Colonic mucosa (tissue), 4 donors: ENCODE measurements at places on chromosomes 12 and 14. TPM values are rescaled to one million over a fixed set of nuclear protein-coding genes. Genes with fewer than 3 reads are reported as not detected.
A peak's percentile ranks its signal among the peaks of the same experiment; 100 is the strongest.

DNA sequence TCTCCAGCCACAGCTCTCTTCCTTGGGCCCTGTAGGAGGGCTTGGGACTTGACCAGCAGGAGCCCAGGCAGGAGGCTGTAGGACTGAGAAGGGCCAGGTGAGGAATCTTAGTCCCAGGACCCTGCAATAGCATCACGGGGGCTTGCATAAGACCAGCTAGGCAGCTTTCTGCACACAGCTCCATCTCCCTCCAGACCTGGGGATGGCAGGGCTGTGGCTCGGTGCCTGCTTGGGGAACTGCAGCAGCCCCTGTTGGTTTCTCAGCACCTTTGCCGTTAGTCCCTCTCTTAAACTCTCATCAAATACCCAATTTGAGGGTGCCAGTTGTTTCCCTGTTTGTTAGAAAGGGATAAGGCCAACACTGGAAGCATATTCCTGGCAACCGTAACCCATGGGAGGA lies 14.3 kb downstream of the DIO3 start:
- DNase-seq = no peak
- no peak overlapping the region for H3K27ac ChIP-seq
- H3K4me1 ChIP-seq = no peaks in the 10 kb centered on the region
- no peaks in the 10 kb centered on the region for H3K27me3 ChIP-seq
- no peak overlapping the region for H3K4me3 ChIP-seq

DNA sequence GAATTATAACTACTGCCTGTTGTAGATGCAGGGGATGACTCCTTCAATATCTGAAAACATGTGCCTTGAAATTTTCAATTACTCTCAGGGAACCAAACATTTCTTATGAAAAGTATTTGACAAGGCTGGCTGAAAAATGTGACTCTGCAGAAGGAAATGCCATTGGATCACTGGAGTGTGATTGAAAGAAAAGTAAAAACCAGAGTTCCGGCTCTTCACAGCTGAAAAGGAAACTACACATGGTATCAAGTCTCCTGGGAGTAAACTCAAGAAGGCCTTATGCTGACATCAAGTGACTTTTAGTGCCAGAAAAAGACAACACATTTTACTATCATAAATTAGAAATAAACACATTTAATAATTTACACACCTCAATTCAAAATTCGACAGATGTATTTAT lies 693.0 kb downstream of the LRFN5 start:
- H3K36me3 ChIP-seq = no peaks in the 10 kb centered on the region
- H3K27me3 ChIP-seq = no peaks in the 10 kb centered on the region
- H3K4me1 ChIP-seq = no peaks in the 10 kb centered on the region
- H3K27ac ChIP-seq = no peak overlapping the region
- H3K4me3 ChIP-seq = no peak overlapping the region
- DNase-seq = no peak

DNA sequence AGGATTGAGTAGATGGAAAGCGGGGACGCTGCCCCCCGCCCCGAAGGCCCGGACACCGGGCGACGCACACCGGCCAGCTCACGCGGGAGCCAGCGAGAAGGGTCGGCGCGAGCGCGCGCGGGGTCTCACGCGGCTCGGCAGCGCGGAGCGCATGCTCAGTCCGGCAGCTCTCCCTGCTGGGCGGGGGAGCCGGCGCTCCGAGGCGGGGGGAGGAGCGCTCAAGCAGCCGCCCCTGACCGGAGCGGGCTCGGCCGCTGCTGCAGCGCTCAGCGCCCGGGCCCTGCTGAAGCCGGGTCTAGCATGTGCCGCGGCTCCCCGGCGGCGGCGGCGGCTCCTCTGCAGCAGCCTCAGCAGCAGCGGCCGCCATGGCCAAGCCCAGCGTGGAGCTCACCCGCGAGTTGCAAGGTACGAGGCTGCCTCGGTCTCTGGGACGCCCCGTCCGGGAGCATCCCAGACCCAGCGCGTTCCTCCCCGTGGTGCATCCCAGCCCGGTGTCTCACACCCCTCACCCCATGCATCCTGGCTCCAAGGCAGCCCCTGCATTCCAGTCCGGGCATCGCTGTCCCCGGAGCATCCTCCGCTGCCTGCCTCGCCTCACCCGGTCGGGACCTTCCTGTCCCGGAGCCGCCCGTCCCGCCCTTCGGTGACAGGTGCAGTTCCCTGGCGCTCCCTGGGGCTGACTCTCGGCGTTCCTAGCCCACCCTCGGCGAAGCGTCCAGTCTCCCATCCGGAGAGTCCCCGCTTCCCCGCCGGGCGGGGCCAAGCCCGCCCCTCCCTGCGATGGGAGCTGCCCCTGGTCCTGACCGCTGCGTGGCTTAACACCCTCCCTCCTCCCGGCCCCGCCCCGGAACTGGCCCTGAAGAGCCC lies at the start of gene CARMIL3:
CARMIL3 (plus strand) TSS at position 221 of the 867 bp plus-strand sequence; CDS start at position 366, 145 bp downstream.
- peaks cover 5% of the 10 kb centered on the region for H3K27me3 ChIP-seq
- H3K4me1 ChIP-seq = no peaks in the 10 kb centered on the region
- H3K27ac ChIP-seq = no peak within 1 kb of the TSS
- peak; percentile 82 for DNase-seq
- H3K4me3 ChIP-seq = peak within 1 kb of the TSS; percentile 52

DNA sequence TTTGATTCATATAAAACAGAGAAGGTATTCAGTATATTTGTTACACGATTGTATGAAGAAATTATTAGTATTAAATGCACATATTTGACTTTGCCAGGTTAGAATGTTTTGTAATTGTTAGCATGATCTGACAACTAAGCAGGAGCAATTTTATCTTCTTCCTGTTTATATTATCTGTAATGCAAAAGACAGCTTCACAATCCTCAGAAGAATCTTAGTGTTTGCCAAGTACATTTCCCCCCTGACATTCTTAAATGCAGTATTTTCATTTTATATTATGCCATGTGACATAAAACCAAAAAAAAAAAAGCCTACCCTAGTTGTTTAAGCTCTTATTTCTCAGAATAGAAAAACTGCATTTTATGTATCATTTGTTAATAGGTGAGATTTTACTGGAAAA lies 469.4 kb downstream of the FOXG1 start:
- H3K27ac ChIP-seq = no peak overlapping the region
- H3K4me3 ChIP-seq = no peak overlapping the region
- H3K27me3 ChIP-seq = no peaks in the 10 kb centered on the region
- no peak for DNase-seq
- H3K4me1 ChIP-seq = no peaks in the 10 kb centered on the region
- H3K36me3 ChIP-seq = no peaks in the 10 kb centered on the region

The IFNG-AS1 gene
- not detected for total RNA-seq

DNA sequence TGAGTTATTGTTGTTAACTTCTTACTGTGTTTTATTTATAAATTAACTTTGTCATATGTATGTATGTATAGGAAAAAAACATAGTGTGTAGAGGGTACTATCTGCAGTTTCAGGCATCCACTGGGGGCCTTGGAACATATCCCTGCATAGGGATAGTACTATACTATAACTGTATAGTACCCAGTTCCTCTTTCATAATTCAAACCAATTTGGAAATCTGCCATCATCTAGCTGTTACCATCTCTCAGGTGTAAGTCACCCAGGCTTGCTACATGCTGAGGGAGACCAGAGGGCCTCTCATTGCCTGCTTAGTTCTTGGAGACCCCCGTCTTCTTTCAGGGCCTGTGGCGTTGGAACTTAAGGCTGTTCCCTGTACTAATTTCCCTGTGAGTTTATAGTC lies 12.9 kb upstream of the DCD start:
- H3K4me3 ChIP-seq = no peak overlapping the region
- no peak overlapping the region for H3K27ac ChIP-seq
- no peaks in the 10 kb centered on the region for H3K36me3 ChIP-seq
- no peaks in the 10 kb centered on the region for H3K4me1 ChIP-seq
- DNase-seq = no peak
- no peaks in the 10 kb centered on the region for H3K27me3 ChIP-seq

The CRIP1 gene
- total RNA-seq = 97.1 TPM

- H3K4me1 ChIP-seq = peaks cover 30% of the 10 kb centered on the region
- peaks cover 46% of the 10 kb centered on the region for H3K27me3 ChIP-seq
- peak; percentile 88 for DNase-seq
Measured at GRCh38 chr12:57243521-57244311, 7.3 kb downstream of the STAC3 start.

The DPPA3 gene
- total RNA-seq = not detected

- no peaks in the 10 kb centered on the region for H3K27me3 ChIP-seq
- no peak for DNase-seq
- H3K36me3 ChIP-seq = no peaks in the 10 kb centered on the region
- no peak overlapping the region for H3K4me3 ChIP-seq
- H3K4me1 ChIP-seq = no peaks in the 10 kb centered on the region
Measured at GRCh38 chr14:104161602-104162367, 23.4 kb downstream of the KIF26A start.

GRCh38 chr12:22982635-22983034 lies 357.7 kb downstream of the ETNK1 start:
- no peaks in the 10 kb centered on the region for H3K27me3 ChIP-seq
- DNase-seq = no peak
- no peaks in the 10 kb centered on the region for H3K36me3 ChIP-seq
- no peaks in the 10 kb centered on the region for H3K4me1 ChIP-seq
- no peak overlapping the region for H3K4me3 ChIP-seq
- H3K27ac ChIP-seq = no peak overlapping the region

DNA sequence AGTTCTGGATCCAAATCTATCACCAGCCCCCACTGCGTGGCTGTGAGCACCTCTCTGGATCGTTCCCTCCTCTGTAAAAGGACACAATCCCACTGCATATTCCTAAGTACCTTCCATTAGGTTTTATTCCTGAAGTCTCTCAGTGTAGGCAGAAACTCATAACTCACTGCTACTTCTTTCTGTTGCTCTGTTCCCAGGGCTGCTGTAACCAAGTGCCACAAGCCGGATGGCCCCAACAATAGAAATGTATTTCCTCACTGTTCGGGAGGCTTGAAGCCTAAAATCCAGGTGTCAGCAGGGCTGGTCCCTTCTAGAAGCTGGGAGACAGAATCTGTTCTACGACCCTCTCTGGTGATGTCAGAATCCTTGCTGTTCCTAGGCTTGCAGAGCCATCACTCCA lies 24.9 kb downstream of the FOXN3 start:
- DNase-seq = no peak
- no peak overlapping the region for H3K27ac ChIP-seq
- no peaks in the 10 kb centered on the region for H3K27me3 ChIP-seq
- H3K4me1 ChIP-seq = no peaks in the 10 kb centered on the region
- no peaks in the 10 kb centered on the region for H3K36me3 ChIP-seq

DNA sequence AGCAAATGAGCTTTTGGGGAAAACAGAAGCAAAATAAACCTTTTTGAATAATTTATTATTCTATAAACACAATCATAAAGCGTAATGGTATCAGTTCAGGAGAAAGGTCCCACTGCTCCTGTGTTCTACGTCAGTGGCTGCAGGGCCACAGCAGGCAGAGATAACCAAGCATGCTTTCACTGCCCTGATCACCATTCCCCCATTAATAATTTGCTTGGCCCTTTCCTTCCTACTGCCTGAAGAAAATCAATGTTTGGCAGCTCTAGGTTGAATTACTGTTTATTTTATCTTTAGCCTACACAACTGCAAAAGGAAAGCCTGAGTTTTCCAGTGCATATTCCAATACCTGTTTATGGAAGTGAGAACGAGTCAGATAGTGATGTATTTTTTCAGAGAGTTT lies 369.9 kb downstream of the DIO2 start:
- no peaks in the 10 kb centered on the region for H3K36me3 ChIP-seq
- DNase-seq = no peak
- H3K27me3 ChIP-seq = no peaks in the 10 kb centered on the region
- H3K27ac ChIP-seq = no peak overlapping the region
- H3K4me3 ChIP-seq = no peak overlapping the region

GRCh38 chr14:51081209-51081608 lies 13.7 kb downstream of the TRIM9 start:
- H3K4me1 ChIP-seq = no peaks in the 10 kb centered on the region
- no peaks in the 10 kb centered on the region for H3K36me3 ChIP-seq
- DNase-seq = no peak
- no peaks in the 10 kb centered on the region for H3K27me3 ChIP-seq
- no peak overlapping the region for H3K27ac ChIP-seq
- H3K4me3 ChIP-seq = no peak overlapping the region

GRCh38 chr14:47154276-47154797 lies 502.8 kb upstream of the RPL10L start:
- H3K4me1 ChIP-seq = no peaks in the 10 kb centered on the region
- no peak for DNase-seq
- no peak overlapping the region for H3K27ac ChIP-seq
- no peaks in the 10 kb centered on the region for H3K36me3 ChIP-seq
- no peaks in the 10 kb centered on the region for H3K27me3 ChIP-seq

The SERPINA9 gene
- not detected for total RNA-seq

The WNT1 gene
- total RNA-seq = not detected

The TAS2R50 gene
- total RNA-seq = 0.86 TPM

- H3K4me3 ChIP-seq = no peak overlapping the region
- H3K4me1 ChIP-seq = no peaks in the 10 kb centered on the region
- no peak overlapping the region for H3K27ac ChIP-seq
- no peak for DNase-seq
Measured at GRCh38 chr12:31872831-31873604, 86.2 kb upstream of the RESF1 start.

DNA sequence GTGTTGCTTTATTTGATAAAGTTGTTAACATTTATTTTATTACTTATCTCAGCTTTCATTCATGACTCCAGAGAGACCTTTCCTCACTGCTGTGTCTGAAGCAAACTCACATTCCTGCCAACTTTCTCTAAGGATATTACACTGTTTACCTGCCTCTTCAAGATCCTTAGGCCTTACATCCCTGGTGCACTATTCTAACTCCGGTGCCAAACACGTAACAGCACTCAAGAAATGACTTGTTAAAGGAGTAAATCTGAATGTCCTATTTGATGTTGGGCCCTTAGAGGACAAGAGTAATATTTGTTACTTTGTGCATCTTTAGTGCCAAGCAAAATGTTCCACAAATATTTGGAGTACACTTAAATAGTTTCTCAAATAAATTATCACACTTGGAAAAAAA lies 324.1 kb upstream of the FLRT2 start:
- no peak for DNase-seq
- H3K4me3 ChIP-seq = no peak overlapping the region
- H3K36me3 ChIP-seq = no peaks in the 10 kb centered on the region
- no peak overlapping the region for H3K27ac ChIP-seq
- no peaks in the 10 kb centered on the region for H3K27me3 ChIP-seq

- DNase-seq = peak; percentile 83
- H3K4me1 ChIP-seq = no peaks in the 10 kb centered on the region
- H3K27me3 ChIP-seq = peaks cover 6% of the 10 kb centered on the region
- no peak overlapping the region for H3K27ac ChIP-seq
Measured at GRCh38 chr12:48189331-48190125, 6.1 kb downstream of the CCDC184 start.

- no peak overlapping the region for H3K27ac ChIP-seq
- H3K27me3 ChIP-seq = peaks cover 91% of the 10 kb centered on the region
- DNase-seq = no peak
- no peaks in the 10 kb centered on the region for H3K36me3 ChIP-seq
- H3K4me1 ChIP-seq = peaks cover 12% of the 10 kb centered on the region
- H3K4me3 ChIP-seq = no peak overlapping the region
Measured at GRCh38 chr14:36522347-36522971, 2.4 kb upstream of the NKX2-1 start.

- H3K4me3 ChIP-seq = no peak overlapping the region
- H3K4me1 ChIP-seq = no peaks in the 10 kb centered on the region
- H3K27ac ChIP-seq = no peak overlapping the region
- H3K36me3 ChIP-seq = no peaks in the 10 kb centered on the region
- H3K27me3 ChIP-seq = no peaks in the 10 kb centered on the region
Measured at GRCh38 chr12:103505371-103506236, 9.8 kb upstream of the C12orf42 start.

The NRIP2 gene
- 0.77 TPM for total RNA-seq

- no peaks in the 10 kb centered on the region for H3K27me3 ChIP-seq
- no peaks in the 10 kb centered on the region for H3K36me3 ChIP-seq
- H3K4me3 ChIP-seq = no peak overlapping the region
- no peaks in the 10 kb centered on the region for H3K4me1 ChIP-seq
Measured at GRCh38 chr12:126432780-126433179, 1367.5 kb downstream of the AACS start.

- peaks cover 5% of the 10 kb centered on the region for H3K4me1 ChIP-seq
- no peaks in the 10 kb centered on the region for H3K36me3 ChIP-seq
- H3K27ac ChIP-seq = no peak overlapping the region
- no peak for DNase-seq
Measured at GRCh38 chr14:79298373-79298772, 912.9 kb downstream of the DIO2 start.
